T-helper 2 cell (primary cell): ENCODE measurements at places on chromosomes 4 and X.

DNA sequence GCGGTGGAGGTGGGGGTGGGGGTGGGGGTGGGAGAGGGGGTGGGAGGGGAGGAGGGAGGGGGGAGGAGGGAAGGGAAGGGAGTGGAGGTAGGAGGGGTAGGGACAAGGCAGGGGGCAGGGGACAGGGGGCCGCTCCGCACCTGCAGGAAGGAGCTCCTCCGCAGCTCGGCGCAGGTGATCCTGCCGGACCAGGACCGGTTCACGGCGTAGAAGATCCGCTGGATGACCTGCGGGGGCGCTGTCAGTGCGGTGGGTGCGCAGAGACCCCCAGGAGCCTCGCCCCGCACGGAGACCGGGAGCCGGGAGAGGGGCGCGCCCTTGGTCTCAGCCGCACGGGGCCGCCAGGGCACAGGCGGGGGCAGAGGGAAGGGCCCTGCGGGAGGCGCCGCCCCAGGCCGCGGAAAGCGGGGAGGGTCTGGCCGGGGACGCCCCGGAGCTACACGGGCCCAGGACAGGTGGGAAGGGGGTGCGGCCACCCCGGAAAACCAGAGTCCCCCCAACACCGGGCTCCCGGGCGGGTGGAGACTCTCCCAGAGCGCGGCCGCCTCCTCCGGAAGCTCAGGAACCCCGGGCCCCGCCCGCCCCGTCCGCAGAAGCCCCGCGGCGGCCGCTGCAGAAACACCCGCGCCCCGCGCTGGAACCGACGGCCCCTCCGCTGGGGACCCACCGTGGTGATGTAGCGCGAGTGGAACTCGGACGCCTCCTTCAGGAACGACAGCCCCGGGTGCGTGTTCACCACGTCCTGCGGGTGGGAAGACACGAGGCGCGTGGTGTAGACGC is 27.6 kb upstream of the GTPBP6 start:
- DNase-seq = no peak

GRCh38 chr4:31114816-31115215 is 394.6 kb downstream of the PCDH7 start:
- DNase-seq = no peak

- DNase-seq = no peak
Measured at GRCh38 chrX:9278475-9279233, 186.2 kb upstream of the TBL1X start.

GRCh38 chr4:86497131-86497530 is 97.0 kb upstream of the PTPN13 start:
- DNase-seq = no peak

DNA sequence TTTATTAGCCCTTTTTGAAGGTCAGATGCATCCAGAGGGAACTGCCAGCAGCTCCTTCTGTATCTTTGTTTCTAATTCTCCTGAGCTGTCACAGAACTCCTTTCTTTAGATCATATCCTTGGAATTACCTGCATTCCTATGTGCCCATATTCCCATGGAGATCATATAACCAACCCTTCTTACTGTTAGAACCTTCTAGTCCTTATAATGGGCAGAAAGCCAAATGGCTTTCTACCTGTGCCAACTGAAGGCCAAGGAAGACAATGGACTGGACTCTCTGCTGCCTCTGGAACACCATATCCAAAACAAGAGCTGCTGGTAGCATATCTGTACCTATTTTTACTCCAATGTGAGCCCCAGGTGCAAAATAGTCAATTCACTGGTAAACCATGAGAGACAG is 60.7 kb downstream of the TBC1D9 start:
- no peak for DNase-seq

DNA sequence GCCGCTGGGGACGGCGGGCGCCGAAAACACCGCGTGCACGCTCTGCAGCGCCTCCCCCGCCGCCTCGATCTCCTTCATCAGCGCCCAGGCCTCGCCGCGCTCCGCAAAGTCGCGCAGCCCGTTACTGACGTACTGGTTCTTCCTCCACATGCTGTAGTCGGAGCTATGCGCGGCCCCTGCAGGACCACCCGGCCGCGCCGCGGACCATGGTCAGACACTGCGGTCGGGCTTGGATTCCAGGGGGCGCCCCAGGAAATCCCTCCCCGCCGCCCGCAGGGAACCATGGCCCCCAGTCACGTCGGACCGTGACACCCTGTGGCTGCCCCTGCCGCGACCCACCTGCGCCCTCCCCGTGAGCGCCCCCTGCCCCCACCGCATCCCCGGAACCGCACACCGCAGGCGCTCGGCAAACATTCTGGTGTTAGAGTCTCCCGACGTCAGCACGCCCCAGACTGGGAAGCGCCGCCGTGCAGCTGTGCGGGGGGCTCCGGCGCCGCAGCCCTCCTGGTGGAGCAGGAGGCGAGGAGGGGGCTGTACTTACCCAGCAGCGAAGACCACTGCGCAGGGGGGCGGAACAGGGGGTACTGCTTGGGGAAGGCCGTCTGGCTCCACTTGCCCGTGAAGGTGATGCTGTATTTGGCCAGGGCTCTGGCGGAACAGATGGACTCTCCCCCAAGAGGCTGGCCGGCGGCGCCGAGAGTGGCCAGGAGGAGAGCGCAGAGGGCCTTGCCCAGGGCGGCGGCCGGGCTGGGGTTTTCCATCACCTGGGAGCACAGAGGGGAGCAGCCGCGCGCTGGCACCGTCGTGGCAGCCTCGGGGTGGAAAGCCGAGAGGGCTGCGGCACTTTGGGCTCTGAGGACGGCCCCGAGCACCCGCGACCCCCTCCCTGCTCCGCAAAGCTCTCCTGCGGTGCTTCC is 814 bp downstream of the SPON2 start:
- DNase-seq = peak; percentile 42

DNA sequence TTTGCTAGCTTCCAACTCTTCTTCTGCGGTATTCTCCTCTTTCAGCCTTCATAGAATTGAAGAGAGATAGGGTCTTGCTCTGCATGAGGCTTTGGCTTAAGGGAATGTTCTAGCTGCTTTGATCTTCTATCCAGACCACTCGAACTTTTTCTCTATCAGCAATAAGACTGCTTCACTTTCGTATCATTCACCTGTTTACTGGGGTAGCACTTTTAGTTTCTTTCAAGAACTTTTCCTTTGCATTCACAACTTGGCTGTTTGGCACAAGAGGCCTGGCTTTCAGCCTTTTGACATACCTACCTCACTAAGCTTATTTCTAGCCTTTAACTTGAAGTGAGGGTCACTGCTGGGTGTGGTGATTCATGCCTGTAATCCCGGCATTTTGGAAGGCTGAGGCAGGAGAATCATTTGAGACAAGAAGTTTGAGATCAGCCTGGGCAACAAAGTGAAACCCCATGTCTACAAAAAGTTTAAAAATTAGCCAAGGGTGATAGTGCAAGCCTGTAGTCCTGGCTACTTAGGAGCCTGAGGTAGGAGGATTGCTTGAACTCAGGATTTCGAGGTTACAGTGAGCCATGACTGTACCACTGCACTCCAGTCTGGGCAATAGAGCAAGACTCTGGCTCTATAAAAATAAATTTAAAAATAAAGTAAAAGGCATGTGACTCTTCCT is 47.1 kb upstream of the HPGDS start:
- DNase-seq = no peak

GRCh38 chr4:10577018-10577417 is 107.5 kb downstream of the CLNK start:
- DNase-seq = peak; percentile 75

DNA sequence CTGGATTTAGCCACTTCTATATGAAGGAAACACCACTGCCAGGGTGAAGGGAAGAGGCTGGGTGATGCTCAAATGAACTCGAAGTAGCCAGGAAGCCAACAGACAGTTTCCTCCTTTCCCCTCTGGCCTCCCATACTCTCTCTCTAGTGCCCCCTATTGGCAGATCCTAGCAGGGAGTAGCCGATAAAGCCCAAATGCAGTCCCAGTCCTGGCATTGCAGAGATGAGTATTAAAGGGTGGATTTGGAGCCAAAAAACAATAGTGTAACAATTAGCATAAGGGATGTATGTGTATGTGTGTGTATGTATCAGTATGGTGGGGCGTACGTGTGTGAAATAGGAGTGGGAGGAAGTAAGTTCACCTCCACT is 213.8 kb upstream of the LDB2 start:
- no peak for DNase-seq

DNA sequence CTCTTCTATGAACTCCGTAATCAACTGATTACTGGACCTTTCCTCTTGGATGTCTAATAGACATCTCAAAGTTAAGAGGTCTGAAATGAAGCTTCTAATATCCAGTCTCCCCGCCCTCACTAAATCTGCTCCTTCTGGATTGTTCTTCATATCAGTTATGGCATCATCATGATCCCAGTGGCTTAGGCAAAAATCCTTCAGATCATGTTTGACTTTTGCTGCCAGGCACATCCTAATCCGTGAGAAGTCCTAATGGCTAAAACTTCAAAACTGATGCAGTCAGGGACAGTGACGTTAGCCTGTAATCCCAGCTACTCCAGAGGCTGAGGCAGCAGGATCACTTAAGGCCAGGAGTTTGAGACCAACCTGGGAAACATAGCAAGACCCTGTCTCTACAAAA is 55.1 kb upstream of the GUCY1A1 start:
- no peak for DNase-seq

DNA sequence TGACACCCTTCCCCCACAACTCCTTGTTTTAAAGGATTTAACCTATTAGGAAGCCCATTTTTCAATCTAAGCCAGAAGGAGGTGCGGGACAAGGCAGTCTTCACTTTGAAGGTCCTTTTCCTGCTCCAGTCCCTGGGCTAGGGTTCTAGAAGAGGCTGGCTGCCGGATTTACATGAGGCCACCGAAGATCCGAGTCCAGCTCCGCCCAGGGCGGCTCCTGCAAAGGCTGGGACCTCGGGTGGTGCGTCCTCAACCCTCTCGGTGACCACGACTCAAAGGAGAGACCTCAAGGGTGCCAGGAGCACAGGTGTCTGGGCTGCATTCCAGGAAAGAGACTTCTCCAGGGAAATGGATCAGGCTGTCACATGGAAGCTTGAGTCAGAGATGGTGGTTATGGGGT is 471.6 kb downstream of the PCDH19 start:
- no peak for DNase-seq

- DNase-seq = no peak
Measured at GRCh38 chr4:81195475-81195874, 19.5 kb downstream of the PRKG2 start.

GRCh38 chr4:54146139-54146538 is 46.2 kb downstream of the GSX2 start:
- DNase-seq = no peak

DNA sequence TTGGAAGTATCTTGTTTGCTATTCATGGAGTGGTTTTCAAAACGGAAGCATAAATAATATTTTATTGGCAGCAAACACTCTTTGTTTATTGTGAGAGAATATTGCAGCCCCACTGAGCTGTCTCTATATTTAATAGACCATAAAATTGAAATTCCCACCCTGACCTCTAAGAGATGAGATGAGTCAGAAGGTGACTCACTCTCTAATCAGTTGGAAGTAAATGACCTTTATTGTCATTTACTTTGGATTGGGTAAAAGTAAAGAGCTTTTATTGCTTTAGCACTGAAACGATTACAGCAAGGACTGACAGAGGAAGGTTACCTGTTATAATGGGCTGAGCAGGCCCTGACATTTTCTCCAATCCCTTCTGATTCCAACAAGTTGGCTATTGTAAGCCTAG is 55.0 kb downstream of the SYTL5 start:
- no peak for DNase-seq

- DNase-seq = no peak
Measured at GRCh38 chr4:44931720-44932119, 205.4 kb upstream of the GNPDA2 start.

DNA sequence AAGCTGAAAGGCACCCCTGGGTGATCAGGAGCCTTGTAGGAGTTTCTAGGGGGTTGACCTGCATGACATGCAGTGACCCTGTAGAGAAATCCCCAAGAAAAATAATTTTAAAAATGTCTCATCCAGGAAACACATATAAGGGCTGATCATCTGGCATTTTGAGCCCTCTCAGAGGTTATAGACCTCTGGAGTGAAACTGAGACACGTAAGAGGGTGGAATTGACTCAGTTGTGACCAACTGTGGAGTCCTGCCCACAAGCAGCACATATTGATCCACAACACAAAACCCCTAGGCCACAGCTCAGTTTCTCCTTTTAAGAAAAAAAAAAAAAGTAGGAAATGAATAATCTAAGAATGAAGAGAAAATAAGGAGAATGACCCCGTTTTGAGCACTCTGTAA is 32.5 kb upstream of the MTMR8 start:
- no peak for DNase-seq

- DNase-seq = no peak
Measured at GRCh38 chr4:65482410-65482809, 187.9 kb downstream of the EPHA5 start.

DNA sequence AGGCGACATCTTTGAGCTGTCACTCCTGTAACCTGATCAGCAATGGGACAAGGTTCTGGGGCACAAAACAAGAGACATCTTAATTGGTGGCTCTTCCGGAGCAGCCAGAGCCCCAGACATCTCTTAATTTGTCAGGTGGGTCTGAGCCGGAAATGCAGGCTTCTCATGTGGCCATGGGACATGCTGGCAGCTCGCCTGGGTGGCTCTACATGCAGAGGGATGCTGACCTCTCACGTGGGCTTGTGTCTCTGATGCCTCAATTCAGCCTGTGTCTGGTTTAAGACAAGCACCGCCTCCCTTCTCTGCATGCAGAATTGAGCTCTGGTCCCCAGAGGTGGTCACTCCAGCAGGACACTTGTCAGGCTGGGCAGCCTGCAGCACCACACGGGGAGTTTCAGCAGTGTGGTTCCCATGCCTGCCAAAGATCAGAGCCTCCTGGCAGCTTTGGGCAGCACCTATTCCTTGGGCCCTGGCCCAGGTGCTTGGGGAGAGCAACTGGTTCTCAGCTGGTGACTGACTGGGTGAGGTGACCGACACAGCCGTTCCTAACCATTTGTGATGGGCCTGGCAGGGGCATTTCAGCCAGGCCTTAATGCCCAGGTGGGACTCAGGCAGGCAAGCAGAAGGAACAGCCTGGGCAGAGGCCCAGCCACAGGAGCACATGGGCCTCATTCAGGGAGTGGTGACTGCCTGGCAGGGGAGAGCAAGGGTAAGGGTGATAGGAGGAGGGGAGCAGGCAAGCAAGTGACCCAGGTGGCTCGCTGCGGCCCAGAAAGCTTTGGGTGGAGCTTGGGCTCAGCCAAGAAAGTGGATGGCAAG is 53.4 kb downstream of the HMX1 start:
- DNase-seq = no peak

GRCh38 chr4:37138789-37139188 is 105.8 kb upstream of the NWD2 start:
- no peak for DNase-seq

DNA sequence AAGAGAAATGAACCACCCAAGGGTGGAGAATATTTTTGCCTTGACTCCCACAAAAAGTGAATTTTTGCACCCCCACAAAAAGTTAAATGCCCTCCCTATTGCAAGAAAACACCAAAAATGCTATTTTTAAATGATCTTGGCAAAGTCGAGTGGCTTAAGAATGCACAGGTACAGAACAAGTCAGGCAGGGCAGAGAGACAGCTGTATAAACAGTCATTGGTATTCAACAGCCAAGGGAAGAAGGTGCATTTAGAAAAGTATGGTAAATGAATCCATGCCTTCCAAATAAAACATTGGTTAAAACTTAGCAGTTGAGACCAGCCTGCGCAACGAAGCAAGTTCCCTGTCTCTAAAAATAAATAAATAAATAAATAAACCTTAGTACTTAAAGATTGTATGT is 169.3 kb downstream of the CHIC2 start:
- no peak for DNase-seq

- DNase-seq = no peak
Measured at GRCh38 chr4:142402156-142402555, 443.9 kb downstream of the INPP4B start.

- DNase-seq = no peak
Measured at GRCh38 chr4:108502356-108502755, 118.0 kb upstream of the RPL34 start.
